ENCODE measurements at places on chromosomes 1 and 21.

DNA sequence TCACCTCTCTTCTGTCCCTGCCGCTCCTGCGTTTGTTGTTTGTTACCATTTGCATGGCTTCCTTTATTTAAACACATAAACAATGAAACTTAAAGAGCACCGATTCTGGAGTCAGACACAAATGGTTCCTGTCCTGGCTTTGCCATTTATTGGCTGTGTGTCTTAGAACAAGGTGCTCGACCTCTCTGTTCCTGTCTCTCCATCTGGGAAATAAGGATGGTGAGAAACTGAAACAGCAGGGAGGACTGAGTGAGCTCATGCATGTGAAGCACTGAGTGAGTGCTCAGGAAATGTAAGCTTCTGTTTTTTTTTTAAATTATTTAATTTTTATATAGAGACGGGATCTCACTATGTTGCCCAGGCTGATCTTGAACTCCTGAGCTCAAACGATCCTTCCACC, 148.2 kb upstream of the WNT4 start:
- no peak for DNase-seq

DNA sequence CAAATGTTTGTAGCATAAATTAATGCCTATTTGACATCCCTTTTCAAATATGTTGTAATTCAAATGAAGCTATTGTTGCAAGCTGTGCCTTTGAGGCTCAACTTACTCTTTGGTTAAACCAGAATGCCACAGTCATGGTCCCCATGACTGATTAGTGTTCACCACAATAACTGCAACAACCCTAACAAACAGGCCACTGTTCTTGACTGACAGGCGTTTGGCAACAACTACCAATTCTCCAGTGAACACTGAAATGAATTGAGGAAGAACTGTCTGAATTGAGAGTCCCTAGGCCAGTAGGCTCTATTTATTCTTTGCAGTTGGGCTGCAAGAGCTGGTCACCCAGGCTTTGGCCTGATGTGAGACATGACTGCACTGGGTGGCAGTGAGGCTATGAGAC, 6.6 kb upstream of the TMEM167B start:
- no peak for DNase-seq

GRCh38 chr1:48059289-48059688, 62.1 kb upstream of the TRABD2B start:
- no peak for DNase-seq

- DNase-seq: no peak
Measured at GRCh38 chr1:208151728-208152598, 92.2 kb downstream of the PLXNA2 start.

GRCh38 chr1:244102046-244102445, 51.0 kb downstream of the ZBTB18 start:
- DNase-seq: no peak

All from activated CD8-positive, alpha-beta T cell treated with anti-CD3 and anti-CD28 coated beads, Interleukin-2, amount 10 ng/mL, durations not matched to agents 7 days and 5 days (primary cell).